ENCODE measurements at places on chromosomes 16 and 17.

- DNase-seq: no peak
Observed at GRCh38 chr16:86150641-86151238, 251.8 kb downstream of the IRF8 start.

- no peak for DNase-seq
Observed at GRCh38 chr17:2421315-2422147, 20.7 kb upstream of the MNT start.

GRCh38 chr17:7462474-7463371 is 16.7 kb downstream of the ZBTB4 start:
- DNase-seq: no peak

DNA sequence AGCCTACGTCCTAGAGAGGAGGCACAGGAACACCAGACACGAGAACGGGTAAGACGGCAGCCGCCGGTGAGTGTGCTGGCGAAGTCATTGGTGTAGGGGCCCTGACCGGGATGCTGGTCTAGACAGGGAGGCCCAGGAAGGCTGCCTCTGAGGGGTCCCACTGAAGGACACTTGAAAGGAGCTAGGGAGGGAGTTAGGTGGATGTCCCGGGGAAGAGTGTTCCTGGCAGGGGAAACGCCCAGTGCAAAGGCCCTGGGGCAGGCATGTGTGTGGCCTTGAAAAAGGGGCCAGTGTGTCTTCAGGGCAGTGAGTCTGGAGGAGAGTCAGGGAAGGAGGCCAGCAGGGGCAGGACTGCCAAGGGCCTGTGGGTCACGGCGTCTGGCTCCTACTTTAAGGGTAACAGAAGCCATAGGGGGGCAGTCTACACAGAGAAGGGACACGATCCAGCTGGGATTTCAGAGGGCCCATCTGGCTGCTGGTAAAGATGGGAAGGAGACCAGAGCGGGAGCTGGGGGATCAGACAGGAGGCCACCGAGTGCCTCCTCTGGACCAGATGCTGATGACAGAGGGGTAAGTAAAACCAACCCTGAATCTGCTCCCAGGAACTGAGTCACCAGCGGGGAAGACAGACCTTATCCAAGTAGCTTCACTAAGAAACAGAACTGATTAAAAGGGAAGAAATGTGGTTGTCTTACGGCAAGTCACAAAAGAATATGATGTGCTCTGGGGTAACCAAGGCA is 115.9 kb downstream of the LITAF start:
- no peak for DNase-seq

- DNase-seq: no peak
Observed at GRCh38 chr16:281660-282255, 1.2 kb upstream of the PDIA2 start.

All from sciatic nerve (tissue), 2 donors.